ENCODE measurements at places on chromosomes 2 and 18.

DNA sequence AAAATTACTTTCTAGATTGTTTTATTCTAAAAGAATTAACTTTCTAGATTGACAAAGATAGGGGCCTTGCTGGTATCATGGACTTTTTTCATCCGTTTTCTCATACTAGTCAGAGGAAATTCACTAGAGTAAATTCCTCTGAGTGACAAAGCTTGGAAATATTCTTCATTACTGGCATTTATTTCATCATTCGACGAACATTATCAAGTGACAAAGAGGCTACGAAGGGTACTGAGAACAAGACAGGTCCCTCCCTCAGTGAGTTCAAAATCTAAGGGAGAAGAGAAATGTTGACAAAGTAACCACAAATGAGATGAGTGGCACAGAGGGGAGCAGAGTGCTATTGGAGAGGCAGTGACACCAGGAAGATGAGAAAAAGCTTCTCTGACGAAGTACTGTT, 4.3 kb downstream of the EPG5 start:
- no peak for DNase-seq

DNA sequence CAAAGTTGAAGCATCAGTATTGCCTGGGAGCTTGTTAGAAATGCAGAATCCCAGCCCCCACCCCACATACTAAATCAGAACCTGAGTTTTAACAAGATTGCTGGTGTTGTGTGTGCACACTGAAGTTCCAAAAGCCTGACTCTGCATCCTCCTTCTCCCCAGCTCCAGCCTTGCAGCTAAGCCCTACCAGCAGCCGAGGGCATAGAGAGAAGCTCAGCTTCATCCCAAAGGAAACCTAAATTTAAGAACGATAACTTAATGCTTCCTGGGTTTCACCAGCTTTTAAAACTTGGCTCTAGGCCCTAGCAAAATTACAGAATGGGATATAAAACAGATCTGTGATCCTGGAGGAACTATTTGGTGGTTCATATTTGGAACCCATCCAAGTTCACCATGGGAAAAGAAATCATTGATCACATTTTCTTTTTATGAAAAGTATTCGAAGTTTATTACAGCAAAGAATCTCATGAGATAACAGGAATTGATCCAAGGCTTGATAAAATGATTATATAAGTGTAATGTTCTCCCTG, 11.1 kb downstream of the SMYD1 start:
- peak; percentile 19 for DNase-seq

GRCh38 chr2:15307526-15307925, 253.6 kb downstream of the NBAS start:
- no peak for DNase-seq

- DNase-seq = no peak
Measured at GRCh38 chr2:21301871-21302455, 178.2 kb downstream of the TDRD15 start.

GRCh38 chr2:235533198-235533597, 39.4 kb downstream of the AGAP1 start:
- no peak for DNase-seq

GRCh38 chr2:70943205-70943871, 7.6 kb downstream of the ATP6V1B1 start:
- no peak for DNase-seq

GRCh38 chr2:241741016-241741415, 6.6 kb downstream of the D2HGDH start:
- no peak for DNase-seq

DNA sequence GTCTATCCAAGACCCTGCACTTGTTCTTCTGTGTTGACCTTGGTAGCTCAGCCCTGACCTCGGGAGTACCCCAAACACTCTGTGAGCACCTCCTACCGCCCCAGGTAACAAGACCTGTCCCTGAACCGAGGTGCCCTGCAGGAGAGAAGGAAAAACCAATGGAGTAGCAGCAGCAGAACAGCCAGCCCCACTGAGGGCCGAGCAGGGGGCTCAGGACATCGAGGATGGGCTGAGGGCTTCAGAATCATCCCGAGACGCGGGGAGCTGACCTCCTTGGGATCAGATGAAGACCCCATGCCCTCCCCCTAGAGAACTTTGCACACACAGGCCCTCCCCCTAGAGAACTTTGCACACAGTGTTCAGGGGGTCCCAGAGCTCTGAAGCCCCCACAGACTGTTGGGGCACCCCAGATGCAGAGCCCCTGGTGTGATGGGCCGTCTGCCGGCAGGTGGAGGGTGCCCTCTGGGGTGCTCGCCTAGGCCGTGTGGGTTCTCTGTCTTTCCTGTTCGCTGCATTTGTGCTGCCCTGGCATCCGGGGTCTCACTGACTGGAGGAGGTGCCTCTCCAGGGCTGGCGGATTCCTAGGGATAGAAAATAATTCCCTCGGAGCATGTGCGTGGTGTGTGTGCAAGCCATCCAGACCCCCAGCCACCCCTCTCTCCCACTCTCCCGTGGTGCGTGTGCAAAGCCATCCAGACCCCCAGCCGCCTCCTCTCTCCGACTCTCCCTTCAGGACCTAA, 189.1 kb downstream of the TWIST2 start:
- no peak for DNase-seq

DNA sequence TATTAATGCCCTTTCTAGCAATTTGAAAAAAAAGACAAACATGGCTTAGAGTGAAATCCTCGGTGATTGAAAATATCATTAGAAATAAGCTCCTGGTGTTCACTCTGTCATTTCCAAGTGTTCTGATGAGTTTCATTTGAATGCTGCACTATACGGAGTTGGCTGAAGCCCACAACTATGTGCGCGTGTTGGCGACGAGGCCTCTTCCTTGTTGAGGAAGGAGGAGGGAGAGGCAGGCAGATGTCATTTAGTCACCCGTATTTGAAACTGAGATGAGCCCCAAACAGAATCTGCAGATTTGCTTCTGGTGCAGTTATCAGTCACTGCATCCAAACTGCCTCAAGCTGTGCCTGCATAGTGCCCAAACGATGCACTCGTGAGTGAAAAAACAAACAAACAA, 23.5 kb upstream of the SKOR2 start:
- no peak for DNase-seq

DNA sequence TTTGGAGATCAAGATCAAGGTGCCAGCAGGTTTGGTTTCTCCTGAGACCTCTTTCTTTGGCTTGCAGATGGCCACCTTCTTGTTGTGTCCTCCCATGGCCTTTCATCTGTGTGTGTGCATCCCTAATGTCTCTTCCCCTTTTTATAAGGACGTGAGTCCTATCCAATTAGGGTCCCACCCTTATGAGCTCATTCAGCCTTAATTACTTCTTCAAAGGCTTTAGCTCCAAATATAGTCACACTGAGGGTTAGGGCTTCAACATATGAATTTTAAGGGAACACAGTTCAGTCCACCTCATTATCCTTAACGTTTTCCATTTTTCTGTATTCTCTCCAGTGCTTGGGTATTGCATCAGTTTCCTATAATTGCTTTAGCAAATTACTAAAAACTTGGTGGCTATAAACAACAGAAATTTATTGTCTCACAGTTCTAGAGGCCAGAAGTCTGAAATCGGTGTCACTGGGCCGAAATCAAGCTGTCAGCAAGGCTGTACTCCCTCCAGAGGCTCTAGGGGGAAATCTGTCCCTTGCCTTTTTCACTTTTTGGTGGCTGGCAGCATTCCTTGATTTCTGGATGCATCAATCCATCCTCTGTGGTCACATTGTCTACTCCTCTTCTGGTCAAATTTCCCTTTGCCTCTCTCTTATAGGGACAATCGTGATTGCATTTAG, 34.1 kb downstream of the CDC42EP3 start:
- DNase-seq = peak; percentile 46

DNA sequence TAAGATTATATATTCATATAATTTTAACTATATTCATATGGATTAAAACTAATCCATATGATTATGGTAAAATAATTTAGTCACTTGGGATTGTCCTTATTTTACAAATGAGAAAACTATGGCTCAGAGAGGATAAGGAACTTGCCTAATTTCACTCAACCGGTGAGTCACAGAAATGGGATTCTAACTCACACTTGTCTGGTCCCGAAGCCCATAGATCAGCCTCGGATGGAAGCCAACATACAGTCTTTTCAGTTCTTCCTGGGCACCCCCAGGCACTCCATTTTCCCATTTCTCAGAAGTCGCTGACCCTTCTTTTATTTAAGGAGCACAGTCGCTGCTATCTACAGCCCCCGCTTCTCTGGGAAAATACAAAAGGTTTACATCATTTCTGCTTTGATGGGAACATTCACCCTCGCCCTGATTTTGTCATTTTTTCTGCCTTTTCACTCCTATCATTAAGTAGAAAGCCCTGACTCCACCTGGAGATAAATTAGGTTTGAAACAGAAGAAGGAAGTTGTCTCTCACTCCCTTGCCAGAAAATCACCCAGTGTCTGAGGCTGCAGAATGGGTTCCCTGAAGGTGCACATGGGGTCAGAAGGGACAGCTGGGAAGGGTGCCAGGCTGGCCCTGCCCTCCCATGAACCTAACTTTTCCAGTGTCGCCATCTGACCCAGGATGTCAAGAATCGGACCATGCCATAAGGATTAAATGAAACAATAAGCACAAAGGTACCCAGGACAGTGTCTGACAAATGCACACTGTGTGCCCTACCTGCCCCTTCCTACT, 36.6 kb downstream of the CYP1B1 start:
- no peak for DNase-seq

DNA sequence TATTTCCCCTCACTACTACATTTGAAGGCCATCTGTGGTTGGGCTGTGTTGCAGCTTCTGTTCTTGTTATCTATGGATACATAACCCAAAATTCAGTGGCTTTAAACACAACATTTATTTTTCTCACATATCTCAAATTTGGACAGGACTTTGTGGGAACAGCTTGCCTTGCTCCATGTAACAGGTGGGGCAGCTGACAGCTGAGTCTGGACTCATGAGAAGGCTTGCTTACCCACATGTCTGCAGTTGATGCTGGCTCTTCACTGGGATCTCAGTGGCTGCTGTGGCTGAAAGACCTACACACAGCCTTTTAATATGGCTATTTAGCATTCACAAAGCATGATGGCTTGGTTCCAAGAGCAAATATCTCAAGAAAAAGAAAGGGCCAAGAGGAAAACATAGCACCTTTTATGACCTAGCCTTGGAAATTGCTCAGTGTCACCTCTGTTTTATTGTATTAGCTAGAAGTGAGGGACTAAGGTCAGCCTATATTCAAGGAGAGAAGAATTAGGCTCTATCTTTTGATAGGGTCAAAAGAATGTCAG, 296.8 kb upstream of the ZNF521 start:
- no peak for DNase-seq

GRCh38 chr18:75618146-75618545, 190.6 kb upstream of the SMIM21 start:
- no peak for DNase-seq

DNA sequence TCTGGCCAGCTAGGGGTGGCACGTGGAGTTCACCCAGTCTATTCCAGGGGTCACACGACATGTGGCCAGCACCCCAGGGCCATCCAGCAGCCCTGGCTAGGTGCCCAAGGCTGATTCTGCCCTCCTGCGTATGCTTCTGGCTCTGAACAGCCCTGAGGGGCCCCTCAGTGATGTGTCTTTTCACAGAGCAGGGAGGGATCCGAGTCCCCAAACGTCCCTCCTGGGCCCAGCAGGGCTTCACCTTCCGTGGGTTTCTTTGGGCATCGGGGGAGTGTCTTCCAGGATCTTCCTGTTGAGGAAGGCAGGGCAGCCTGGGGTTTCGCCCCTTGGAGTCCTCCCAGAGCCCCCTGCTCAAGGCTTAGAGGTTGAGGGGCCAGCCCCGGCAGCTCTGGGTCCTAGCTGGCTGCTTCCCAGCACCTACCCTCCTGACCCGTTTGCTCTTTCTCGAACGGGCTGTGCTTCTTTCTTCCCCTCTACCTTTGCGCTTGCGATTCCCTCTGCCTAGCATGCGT, 165.9 kb downstream of the DYSF start:
- DNase-seq = no peak

- peak; percentile 24 for DNase-seq
Measured at GRCh38 chr2:202494300-202495229, 118.4 kb downstream of the BMPR2 start.

GRCh38 chr18:44935455-44935854, 254.8 kb downstream of the SETBP1 start:
- no peak for DNase-seq

DNA sequence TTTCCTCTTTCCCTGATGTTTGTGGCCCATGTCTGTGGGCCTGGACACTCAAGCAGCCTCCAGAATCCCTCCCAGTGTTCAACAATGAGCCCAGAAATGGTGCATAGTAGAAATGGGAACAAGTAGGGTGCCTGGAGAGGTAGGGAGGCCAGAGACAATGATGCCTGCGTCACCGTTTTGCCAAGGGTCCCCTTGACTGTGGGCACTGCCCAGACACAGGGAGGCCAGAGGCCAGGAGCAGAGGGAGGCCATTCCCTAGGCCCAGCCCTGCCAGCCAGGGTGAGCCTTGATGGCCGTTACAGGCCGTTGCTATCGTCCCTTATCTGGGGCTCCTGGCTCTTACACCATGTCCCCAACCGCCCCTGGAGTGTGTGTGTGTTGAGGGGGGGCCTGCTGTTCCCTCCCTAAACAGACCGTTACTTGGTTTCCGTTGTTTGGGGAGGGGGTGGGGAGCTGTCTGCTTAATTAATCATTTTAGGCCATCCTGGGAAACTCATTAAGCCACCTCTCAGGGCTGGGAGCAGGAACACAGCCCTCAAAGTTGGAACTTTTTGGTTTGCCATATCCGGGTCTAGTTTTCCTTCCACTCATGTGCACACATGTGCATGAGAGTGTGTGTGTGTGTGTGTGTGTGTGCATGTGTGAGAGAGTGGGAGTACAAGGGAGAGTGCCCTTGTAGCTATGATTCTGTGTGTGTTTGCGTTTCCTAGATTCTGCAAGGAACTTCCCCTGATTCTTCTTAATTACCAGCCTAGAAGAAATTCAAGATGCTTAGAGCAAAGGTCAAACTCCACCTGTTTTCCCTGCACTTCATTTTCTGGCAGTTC, 135.2 kb upstream of the HAAO start:
- DNase-seq = no peak

DNA sequence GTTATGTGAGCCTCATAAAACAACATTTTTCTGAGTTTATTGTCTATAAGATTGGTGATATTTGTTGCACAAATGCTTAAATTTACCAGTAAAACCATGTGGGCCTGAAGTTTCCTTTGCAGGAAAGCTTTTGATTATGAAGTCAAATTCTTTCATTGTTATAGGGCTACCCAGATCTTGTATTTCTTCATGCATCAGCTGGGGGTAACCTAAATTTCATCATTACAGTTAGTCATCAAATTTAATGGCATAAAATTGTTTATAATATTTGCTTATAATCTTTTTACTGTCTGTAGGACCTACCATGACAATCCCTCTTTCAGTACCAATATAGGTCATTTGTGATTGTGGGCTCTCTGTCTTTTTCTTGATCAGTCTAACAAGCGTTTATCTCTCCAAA, 47.8 kb downstream of the SMAD2 start:
- no peak for DNase-seq

All from BE2C (cell line).